Left forelimb (tissue), 1 donor: ENCODE measurements at places on chromosomes 4 and X.

DNA sequence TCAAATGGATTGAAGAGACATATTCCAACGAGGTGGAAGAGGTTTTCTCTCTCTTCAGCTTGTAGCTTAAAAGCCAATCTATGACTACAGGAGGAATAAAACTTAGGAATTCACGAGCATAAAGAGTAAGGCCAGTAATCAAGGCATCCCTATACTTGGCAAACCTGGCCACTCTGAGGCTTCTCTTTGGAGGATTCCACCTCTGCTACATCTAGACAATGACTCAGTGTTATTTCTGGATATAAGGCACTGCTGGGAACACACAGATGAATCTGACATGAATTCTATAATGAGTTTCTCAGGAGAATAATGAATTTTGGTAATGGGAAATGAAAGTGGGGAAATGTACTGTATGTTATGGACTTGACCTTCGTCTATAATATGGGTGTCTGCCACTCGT, 1015.8 kb upstream of the FTHL17 start:
- DNase-seq: no peak

DNA sequence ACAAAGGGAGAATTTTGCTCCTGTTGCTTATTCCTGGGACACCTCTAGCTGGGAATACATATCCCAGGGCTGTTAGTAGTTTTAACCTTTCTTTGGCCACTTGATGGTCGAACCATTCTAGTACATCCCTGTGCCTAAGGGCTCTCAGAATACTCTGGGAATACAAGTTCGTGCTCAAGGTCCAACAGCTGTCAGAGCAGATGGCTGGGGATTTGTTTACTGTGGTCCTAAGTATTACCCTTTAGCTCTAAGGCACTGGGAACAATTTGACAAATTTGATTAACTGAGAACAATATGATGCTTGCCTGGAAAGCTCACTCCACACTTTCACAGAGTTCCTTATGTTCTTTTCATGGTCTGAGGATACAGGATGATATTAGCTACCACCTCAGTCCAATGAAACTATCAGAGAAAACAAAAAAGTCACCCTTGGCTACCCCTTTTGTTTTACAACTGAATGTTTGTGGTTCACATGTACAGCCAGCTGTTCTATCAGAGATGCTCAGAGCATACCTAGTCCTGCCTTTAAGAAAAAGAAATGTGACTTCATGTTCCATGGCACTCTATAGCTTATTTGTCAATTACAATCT, 47.4 kb upstream of the PHOX2B start:
- no peak for DNase-seq

GRCh38 chr4:7787067-7787466, 152.6 kb downstream of the AFAP1 start:
- DNase-seq: peak; percentile 34

- DNase-seq: no peak
Measured at GRCh38 chr4:77911091-77911490, 48.5 kb downstream of the MRPL1 start.

DNA sequence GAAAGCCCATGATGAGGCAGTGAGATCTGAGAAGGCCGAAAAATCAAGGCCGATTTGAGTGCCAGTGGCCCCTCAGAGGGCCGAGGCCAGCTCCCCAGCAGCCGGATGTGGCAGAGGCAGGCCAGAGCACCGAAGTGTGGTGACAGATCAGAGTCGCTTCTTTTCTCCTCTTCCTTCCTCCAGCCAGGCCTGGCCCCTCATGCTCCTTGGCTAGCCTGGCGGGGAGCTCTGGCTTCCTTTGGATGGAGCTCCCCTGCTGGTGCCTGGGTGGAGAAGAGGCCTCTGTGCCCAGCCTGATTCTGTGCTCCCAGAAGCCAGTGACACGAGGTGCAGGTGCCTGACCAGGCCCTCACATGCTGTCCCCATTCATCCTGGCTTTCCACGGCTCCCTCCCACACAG, 127.2 kb upstream of the PABPC4L start:
- no peak for DNase-seq

- no peak for DNase-seq
Measured at GRCh38 chr4:105657117-105657765, 51.2 kb downstream of the INTS12 start.

- DNase-seq: no peak
Measured at GRCh38 chr4:124135409-124135813, 577.1 kb downstream of the ANKRD50 start.

- DNase-seq: no peak
Measured at GRCh38 chrX:39360101-39360500, 558.8 kb downstream of the MID1IP1 start.
